ENCODE measurements at places on chromosomes 6 and 20.
A peak's percentile ranks its signal among the peaks of the same experiment; 100 is the strongest.

DNA sequence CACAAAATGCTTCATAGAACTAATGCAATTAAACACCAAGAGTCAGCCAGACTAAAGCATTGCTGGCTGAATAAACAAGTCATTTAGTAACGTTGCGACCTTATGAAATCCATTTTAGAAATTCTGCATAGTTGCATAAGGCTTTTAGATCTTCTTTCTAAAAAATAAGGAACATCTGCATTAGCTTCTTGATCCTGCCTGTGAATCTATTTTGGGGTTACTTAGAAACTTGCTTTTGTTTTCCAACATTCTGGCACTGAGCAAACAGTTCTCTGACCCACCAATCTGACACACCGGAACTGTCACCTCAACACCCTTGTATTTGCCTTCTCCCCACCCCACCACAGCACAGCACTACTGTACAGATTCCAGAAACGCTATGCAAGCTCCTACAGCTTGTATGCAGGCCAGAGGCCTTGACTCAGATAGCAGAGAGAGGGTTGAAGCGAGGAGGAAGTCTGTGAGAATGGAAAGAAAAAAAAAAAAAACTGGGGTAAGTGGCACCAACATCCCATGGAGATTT, 55.0 kb downstream of the KIF13A start:
- no peak for DNase-seq

GRCh38 chr6:87182940-87183339, 27.6 kb downstream of the ZNF292 start:
- no peak for DNase-seq

DNA sequence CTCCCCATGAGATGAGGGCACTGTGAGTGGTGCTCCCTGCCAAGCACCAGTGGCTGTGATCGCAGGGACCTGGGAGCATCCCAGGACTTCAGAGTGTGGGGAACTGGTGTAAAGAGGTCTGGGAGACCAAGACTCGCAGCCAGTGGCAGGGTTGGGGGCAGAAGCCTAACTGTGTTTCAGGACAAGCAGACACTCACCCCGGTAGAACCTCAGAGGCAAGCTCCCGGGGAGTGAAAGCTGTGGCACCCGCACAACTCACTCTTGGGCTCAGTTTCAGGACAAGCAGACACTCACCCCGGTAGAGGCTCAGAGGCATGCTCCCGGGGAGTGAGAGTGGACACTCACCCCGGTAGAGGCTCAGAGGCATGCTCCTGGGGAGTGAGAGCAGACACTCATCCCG, 112.8 kb downstream of the ASXL1 start:
- DNase-seq = no peak

DNA sequence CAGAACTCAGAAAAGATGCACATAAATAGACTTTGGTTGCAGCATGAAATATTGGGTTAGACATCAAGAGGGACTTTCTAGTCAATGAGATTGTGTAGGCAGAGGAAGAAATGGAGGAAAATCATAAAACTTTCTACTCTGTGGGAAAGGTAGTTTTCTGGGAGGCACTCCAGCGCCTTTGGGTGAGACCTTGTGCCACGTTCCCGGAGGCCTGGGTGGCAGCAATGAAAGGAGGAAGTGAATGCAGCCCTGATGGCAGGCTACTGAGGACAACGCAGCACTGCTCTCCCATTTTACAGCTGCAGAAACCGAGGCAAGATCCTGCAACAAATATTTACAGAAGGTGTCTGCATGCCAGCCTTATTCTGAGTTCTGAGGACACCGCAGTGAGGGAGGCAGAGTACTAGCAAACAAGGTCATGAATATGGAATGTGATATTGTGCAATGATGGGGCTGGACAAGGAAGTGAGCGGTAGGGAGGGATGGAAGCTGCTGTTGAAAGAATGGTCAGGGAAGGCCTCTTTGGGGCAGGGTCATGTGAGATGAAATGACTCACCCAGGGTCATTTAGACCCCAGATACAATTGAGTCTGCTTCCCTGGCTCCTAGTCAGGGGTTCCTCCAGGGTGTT, 159.1 kb downstream of the TFAP2C start:
- no peak for DNase-seq

DNA sequence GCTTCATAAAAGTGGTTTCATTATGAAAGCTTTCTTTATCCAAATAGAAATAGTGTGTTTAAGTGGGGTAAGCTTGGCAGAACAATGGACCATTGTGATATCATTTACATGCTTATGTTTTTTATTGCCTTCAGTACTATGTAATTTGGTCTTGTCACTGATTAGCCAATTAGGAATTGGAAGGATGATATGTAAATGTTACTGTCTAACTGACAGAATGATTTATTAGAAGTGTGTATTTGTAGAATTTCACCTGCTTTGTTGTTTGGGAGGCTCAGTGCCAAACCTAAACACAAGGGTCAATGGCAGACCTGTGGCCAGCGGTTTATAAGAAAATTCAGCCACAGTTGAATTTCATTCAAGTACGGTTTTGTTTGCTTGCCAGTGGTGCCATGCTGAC, 39.0 kb downstream of the AIG1 start:
- no peak for DNase-seq

DNA sequence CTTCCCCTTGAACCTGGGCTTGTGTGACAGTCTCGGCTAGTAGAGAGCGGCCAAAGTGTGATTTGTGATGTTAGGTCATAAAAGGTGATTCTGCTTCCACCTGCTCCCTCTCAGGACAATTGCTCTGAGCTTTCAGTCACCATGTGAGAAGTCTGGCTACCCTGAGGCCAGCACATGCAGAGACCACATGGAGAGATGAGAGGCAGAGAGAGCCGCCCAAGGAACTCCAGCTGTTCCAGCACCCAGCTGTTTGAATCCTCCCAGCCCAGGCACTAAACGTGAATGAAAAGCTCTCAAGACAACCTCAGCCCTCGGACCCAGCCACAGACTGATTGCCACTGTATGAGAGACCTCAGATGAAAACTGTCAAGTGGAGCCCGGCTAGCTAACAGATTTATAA, 143.4 kb upstream of the EEF1E1 start:
- DNase-seq = no peak

DNA sequence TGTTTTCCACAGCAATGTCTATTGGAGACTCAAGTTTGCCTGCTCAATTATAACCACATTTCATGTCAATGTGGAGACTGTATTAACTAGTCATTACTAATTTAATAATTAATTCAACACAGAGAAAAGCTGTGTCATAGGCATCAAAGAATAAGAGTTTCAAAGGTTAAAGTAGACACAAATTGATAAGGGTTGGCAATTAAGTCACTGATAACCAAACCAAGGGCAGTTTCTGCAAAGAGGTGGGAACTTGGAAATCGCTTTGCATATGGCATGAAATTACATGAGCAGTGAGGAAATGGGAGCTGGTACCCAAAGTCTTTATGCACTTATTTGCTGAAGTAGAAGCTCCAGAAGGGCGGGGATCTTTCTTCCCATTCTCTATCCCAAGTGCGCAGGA, 34.2 kb downstream of the GCLC start:
- no peak for DNase-seq

DNA sequence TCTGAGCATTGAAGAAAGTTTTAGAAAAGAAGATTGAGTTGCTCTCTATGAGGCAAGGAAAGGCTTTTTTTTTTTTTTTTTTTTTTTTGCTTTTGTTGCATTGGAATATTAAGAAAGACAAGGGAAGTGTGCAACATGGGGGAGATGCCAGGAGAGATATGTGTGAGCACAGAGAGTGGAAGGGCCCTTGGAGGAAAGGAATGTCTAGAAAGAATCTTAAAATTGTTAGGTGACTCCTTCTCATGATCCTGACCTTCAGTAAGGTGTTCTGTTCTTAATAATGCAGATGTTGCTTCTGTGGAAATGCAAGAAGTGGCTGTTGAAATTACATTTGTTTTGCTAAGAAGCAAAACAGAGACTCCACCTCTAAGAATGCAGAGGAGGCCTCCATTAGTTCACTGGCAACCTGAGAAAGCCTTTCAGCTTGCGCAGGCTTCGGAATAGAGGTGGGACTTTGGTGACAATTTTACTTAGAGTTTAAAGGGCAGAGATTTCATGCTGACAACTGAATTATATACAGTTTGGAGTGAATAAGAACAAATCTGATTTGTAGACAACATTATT, 118.0 kb upstream of the ASCC3 start:
- DNase-seq = no peak

DNA sequence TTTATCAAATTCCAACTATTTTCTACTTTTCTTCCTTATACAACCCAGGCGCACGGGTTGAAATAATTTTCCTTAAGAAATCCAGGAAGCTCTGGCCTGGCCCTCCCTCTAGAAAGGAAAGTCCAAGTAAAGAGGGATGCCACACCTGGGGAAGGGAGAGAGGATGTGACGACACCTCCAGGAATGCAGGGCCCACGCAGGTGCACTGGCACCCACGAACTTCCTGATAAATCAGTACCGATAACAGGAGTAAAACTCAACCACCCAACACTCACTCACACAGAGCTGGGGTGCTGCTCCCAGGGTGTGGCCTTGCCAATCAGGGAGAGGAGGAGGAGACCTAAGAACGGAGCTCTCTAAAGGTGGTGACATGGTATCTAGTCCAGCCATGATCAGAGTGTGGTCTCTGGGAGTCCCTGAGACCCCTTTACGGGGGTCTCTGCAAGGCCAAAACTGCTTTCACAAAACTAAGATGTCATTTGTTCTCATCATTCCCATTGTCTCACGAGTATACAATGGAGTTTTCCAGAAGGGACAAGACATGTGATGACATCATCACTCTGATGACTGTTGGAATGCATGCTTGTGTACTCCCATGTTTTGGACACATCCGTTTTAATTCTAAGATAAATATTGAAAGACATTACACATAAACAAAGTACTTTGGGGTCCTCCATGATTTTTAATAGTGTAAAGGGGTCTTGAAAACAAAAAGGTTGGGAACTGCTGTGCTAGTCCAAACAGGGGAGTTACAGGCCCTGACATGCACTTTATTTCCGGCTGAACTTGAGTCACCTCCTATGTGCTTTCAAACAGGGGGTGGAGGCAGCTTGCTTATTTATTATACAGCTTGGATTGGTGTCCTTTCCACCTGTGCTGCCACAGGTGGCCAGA, 2.2 kb upstream of the PARD6B start:
- DNase-seq = no peak

- DNase-seq = no peak
Observed at GRCh38 chr6:118102401-118102800, 195.3 kb downstream of the SLC35F1 start.

DNA sequence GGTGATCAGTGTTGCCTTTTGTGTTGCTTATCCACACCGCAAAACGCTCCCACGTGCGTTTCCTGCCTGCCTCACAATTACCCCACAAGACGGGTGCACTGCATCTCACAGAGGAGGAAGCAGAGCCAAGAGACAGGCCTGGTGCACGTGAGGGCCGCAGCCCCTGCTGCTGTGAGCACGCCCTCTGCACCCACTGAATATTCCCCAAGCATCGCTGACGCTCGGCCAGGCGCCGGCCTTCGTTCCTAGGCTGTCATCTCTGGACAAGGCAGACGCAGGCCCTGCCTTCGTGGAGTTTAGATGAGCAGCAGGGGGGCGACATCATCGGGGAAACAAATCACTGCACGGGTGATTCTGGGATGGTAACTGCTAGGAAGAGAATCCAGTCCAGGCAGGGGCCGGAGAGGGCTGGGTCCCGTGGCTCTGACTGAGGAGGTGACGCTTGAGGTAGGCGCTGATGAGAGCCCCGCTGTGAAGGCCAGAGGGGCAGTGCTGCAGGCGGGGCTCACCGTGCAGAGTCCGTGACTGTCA, 162.4 kb upstream of the QKI start:
- DNase-seq = no peak

DNA sequence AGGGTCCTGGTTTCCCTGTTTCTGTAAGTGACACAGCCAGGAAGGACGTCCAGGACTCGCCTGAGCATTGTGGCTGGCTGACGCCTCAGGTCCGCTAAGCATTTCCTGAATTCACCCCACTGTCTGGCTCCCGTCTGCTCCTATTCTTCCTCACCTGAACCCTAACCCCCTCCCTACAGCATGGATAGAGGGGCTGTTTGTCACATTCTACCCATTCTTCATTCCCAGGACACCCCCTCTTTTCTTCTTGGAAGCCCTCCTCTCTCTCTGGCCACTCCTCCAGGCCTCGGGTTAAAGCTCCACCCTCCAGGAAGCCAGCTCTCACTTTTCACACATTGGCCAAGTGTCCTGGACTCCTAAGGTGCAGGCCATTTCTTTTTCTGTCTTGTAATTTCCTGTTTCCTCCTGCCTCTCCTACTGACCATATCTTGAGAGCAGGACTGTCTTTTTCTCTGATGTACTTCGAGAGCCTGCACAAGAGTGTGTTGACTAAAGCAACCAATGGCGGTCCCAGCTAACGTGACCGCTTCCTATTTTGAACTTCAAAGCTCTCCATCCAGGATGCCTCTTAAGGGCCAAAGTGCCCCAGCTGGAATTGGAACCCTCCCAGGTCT, 24.2 kb upstream of the MYMX start:
- DNase-seq = no peak

- DNase-seq = peak; percentile 93
Observed at GRCh38 chr6:34236443-34237315, at the start of gene HMGA1. HMGA1 (plus strand) TSS chr6:34236873; CDS start chr6:34240781, 3,908 bp downstream.

- DNase-seq = no peak
Observed at GRCh38 chr6:36368921-36369865, 18.3 kb downstream of the ETV7 start.

DNA sequence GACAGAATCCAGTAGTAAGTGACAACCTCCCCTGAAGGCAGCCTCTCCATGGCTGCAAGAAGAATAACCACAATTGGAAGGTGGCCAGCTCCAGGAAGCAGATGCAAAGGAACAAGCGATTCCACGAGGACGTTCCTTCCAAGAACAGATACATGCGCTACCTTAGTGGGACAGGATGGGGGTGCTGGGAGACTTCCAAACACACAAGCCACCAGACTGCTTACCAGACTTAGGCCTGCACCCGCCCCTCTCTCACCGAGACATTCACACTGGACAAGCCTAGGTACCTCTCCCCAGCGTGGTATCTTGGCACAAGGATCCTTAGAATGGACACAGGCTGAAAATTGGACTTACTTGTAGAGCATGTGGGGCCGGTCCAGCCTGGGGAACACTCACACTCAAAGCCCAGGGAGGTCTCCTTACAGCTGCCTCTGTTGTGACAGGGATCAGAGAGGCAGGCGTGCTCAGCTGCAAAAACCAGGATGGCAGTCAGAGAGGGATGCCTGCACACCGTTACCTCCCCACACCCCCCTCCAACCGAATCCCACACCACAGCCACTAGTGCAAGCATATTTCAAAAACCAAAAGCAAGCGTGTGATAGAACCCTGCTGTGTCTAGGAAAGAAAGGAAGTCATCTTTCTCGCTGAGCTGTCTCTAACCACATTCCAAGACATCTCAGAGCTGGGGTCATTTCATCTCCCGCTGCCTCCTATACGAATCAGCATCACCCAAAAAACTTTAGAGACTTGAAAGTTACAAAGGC, 22.4 kb downstream of the JAG1 start:
- DNase-seq = no peak

All from stimulated activated CD4-positive, alpha-beta T cell treated with anti-CD3 and anti-CD28 coated beads, Interleukin-1b, Interleukin-23, amount 100 ng/mL, for 4 hours (primary cell).